ENCODE measurements at places on chromosomes 3 and 15.

DNA sequence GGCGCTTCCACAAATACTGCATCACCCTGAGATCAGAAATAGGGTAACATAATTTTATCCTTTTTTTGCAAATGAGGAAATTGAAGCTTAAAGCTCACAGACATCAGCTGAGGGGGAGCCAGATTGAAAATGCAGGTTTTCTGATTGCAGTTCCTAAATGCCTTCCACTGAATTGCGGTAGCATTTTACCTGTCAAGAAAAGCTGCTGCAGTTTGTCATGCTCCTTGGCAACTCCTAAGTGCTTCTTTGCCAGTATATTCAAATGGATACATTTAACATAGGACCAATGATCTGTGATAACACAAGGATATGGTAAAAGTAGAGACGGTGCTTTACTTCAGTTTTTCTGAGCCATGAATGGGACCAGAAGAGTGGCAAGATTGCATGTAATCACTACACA, 50.5 kb downstream of the SPATA16 start:
- no peak for DNase-seq

DNA sequence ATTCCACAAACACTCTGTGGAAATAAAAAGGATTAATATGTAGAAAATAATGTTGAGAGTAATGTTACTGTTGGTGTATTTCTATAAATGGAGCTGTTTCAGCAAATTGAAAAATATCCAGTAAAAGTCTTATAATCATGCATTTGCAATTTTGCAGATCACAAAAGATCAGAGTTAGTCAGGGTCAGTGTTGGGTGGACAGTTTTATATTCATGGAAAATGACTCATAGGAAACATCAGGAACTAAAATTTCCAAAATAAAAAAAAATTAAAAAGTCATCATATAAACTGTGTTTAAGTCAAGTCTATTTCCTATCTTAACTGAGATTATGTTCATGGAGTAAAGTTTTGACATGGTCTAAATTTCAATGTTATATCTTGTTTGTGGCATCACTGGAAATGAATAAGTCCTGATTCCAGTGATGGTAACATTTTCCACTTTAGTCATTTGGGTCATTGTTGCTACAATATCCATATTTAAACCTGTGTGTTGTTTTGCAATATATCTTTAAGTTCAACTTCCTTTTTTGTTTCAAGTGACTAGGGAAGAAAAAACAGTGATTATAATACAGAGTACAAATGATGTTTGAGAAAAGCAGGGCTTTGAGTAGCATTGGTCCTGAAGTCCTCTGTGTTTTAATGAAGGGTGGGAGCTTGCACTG, 37.8 kb downstream of the MITF start:
- no peak for DNase-seq

DNA sequence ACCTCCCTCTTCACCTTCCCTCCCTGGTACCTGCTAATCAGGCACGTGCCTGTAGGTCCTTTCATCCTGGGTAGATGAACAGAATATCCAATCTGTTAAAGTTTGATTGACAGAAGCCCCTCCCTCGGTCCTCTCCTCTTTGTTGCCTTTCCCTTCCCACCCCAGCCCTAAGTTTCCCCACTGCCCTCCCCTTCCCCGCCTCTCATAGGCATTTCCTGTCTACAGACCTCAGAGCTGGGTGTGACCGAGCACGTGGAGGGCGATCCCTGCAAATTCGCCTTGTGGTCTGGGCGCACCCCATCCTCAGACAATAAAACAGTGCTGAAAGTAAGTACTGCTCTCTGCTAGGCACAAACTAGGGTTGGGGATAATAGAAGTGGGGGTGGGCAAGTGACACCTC, 239.2 kb upstream of the UMPS start:
- DNase-seq = no peak

GRCh38 chr3:46863261-46863782, at the start of gene MYL3:
TSS of gene MYL3 (minus strand) at chr3:46863444. CDS start at chr3:46863390, 54 bp downstream.
- no peak for DNase-seq

DNA sequence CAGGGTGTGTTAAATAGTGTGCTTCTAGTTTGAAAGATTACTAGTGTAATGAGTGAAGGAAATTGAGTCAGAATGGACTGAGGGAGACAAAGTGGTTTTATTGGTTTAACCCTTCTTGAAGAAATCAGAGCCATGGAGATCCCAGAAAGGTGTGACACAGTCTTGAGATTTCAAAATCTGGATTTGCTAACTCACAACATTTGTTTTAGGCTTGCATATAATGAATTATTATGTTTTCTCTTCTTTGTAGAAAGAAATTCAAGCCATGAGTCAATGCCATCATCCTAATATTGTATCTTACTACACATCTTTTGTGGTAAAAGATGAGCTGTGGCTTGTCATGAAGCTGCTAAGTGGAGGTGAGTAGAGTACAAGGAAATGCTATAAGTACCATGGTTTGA, 25.1 kb downstream of the OXSR1 start:
- no peak for DNase-seq

- DNase-seq = peak; percentile 86
Observed at GRCh38 chr3:187679638-187680396, 9.6 kb upstream of the SST start.

Data from NCI-H524 treated with DMSO at 0.1 percent for 48 hours (cell line).